Kidney tubule cell (primary cell): ENCODE measurements at places on chromosomes 13 and 19.

GRCh38 chr13:42076309-42076713, 27.9 kb downstream of the DGKH start:
- no peak for DNase-seq

- peak; percentile 13 for DNase-seq
These were observed 102.0 kb downstream of the SLITRK1 start for GRCh38 chr13:83780227-83780626.

GRCh38 chr19:12139269-12139668, 881 bp downstream of the ZNF20 start:
- no peak for DNase-seq

DNA sequence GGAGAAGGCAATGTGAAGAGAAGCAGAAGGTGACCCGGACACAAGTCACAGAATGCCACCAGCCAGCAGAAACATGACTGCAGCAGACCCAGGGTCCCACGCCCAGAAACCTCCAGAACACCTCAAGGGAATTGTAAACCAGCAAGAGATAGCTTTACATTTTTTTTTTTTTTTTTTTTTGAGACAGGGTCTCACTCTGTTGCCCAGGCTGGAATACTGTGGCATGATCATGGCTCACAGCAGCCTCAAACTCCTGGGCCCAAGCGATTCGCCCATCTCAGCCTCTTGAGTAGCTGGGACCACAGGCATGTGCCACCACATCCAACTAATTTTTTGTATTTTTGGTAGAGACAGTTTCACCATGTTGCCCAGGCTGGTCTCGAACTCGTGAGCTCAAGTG, 10.5 kb upstream of the CEACAM20 start:
- no peak for DNase-seq

DNA sequence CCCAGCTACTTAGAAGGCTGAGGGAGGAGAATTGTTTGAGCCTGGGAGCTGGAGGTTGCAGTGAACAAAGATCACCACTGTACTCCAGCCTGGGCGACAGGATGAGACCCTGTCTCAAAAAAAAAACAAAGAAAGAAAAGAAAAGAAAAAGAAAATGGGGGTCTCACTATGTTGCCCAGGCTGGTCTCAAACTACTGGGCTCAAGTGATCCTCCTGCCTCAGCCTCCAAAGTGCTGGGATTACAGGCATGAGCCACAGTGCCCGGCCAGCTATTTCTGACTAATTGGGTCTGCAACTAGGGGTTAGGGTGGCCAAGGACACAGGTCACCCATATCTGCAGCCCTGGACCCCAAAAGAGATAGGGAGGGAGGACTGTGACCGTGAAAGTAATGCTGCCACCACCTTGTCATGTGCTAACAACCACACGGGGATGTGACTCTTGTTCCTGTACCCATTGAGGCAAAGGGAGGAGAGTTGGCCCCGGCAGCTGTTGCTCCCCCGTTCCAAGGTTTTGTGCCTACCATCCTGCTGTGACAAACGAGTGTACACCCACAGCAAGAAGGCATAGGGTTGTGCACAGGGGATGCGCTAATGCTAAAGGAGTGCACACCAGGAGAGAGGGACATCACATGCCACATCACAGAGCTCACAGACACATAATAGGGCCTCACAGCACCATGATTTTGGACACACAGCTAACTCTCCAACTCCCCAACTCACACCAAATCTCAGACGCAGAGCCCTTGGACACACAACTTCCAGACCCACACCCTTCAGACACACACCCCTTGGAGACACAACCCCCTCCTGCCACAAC, 619 bp downstream of the MEF2B start:
- DNase-seq, result no peak

GRCh38 chr13:28333204-28333881, 161.6 kb downstream of the FLT1 start:
- no peak for DNase-seq

DNA sequence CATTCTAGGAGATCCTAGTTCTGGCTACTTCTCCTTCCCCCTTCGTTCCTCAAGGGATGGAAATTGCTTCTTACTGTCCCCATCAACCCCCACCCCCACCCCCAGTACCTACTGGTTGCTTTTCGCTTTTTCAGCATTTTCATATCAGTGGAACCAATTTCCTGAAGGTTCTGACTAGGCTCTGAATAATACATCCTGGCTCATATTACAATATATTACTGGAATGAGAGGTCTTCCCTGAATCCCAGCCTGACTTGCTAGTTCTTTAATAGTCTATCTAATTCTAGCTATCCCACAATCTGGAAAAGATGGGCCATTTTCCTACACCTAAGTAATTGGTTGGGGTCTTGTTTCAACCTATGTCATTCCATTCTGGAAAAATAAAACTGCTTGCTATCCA, 207.4 kb downstream of the COG6 start:
- DNase-seq, result no peak

- DNase-seq, result no peak
These were observed 123.1 kb downstream of the RBM26 start for GRCh38 chr13:79282976-79283375.

GRCh38 chr19:44875666-44876451, 15.2 kb upstream of the TOMM40 start:
- no peak for DNase-seq

- DNase-seq, result peak; percentile 72
These were observed 2.6 kb downstream of the ADAT3 start for GRCh38 chr19:1907563-1908363.

GRCh38 chr13:30564489-30564888, 53.2 kb upstream of the USPL1 start:
- DNase-seq, result no peak

- DNase-seq, result no peak
These were observed 184.2 kb downstream of the PTPRS start for GRCh38 chr19:5156231-5156986.

GRCh38 chr13:113152984-113153809, 5.3 kb upstream of the PROZ start:
- peak; percentile 25 for DNase-seq

GRCh38 chr19:8451885-8452284, 7.1 kb downstream of the HNRNPM start:
- peak; percentile 87 for DNase-seq

- peak; percentile 48 for DNase-seq
These were observed 182.0 kb upstream of the SERP2 start for GRCh38 chr13:44191504-44192171.

- no peak for DNase-seq
These were observed 7.0 kb upstream of the DLEU7 start for GRCh38 chr13:50850445-50850844.

DNA sequence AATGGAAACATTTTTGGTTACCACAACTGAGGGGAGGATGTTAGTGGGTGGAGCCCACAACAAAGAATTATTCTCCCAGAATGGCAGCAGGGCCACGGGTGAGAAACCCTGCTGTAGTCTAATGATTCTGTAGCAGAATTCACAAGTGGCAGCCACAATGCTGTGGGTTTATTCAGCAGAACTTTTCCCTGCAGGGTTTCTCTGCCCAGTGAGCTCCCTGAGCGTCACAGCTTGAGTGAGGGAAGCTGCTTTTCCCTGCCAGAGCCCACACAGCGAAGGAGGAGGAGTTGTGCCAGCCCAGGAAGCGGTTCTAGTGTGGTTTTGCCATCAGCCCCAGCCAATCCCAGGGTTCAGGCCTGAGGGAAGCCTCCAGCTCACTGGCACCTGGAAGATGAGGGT, 4.4 kb downstream of the ATP12A start:
- no peak for DNase-seq

GRCh38 chr13:110759710-110760109, 46.2 kb downstream of the ING1 start:
- DNase-seq, result no peak
